ENCODE measurements at places on chromosomes 7 and 10.

- DNase-seq = peak; percentile 51
Observed at GRCh38 chr7:100875356-100875751, 451 bp downstream of the SRRT start.

- DNase-seq = no peak
Observed at GRCh38 chr10:54550016-54550415, 251.0 kb downstream of the PCDH15 start.

- no peak for DNase-seq
Observed at GRCh38 chr7:118129041-118129795, 54.7 kb upstream of the LSM8 start.

DNA sequence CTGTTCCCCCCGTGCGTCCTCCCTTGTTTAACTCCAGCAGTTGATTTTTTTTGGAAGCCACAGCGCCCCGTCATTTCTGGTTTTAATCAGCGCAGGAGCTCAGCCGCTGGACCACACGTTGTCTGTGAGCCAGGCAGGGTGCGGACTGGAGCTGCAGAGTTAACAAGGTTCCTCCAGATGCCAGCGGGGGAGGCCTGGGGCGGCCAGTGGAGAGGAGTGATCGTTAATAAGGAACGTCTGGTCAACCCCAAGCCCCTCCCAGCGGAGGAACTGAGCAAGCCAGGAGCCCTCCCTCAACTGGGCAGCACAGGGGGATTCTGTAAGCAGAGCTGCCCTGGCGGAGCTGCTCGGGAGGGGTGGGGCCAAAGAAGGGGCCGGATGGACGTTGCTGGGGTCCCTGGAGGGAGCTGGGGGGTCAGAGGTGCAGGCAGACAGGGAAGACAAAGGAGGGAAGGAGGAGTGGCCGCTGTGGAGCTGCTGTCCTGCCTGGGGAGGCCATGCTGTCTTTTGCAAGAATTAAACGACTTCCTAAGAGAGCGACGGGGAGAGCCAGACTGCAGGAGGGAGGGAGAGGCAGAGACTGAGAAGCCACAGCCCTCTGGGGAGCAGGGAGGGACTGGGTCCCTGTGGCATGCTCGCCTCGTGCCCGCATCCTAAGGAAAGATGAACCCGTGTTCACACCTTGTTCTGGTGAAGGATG is 537.1 kb upstream of the FOXK1 start:
- DNase-seq = no peak

DNA sequence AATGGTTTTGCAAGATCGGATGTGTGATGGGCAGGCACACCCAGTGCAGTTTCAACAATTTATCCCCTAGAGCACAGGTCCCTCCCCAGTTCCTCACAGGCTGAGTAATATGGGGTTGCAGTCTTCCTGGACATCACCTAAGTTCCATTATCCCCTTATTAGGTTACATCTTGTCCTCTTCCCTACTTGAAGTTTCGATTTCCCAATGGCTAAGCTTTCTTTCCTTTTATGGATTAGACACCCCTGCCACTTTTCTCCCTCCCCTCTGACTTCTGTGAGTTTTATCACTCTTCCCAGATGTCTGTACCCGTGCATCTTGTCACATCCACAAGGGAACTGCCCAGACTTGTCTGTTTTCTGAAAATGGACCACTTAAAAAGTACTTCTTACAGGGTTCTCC is 2.4 kb upstream of the NIPSNAP2 start:
- DNase-seq = no peak

DNA sequence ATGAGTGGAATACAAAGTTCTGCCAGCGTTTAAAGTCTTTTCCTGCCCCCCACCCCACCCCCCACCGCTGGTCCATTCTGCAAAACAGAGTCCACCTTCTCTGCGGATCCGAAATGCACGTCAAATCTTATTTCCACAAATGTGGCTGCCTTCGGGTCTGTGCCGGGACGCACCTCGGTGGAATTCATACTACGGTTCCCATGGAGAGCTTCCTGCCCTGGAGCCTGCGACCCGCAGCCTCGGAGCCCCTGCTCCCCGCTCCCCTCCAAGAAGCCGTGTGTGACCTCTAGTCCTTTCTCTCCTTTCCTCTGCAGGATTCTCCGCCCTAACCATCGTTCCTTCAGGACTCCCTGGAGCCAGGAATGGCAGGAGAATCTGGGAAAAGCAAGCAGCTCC is 12.5 kb upstream of the CALML5 start:
- no peak for DNase-seq

DNA sequence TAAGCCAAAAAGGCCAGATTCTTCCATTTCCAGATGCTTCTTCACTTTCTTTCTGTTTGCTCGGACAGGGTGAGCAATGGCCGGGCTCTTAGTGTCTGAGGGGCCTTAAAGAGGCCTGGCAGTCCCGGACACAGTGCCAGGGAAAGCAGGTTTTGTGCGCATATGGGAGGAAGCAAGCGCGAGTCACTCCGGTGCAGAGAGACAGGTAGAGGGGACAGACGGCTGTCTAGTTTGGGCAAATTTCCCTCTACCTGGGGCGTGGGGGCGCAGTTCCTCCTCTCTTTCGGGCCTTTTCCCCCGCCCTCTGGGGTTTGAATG is 4.7 kb downstream of the NEUROD6 start:
- no peak for DNase-seq

- DNase-seq = no peak
Observed at GRCh38 chr7:100366411-100367250, 6.7 kb upstream of the PILRA start.

DNA sequence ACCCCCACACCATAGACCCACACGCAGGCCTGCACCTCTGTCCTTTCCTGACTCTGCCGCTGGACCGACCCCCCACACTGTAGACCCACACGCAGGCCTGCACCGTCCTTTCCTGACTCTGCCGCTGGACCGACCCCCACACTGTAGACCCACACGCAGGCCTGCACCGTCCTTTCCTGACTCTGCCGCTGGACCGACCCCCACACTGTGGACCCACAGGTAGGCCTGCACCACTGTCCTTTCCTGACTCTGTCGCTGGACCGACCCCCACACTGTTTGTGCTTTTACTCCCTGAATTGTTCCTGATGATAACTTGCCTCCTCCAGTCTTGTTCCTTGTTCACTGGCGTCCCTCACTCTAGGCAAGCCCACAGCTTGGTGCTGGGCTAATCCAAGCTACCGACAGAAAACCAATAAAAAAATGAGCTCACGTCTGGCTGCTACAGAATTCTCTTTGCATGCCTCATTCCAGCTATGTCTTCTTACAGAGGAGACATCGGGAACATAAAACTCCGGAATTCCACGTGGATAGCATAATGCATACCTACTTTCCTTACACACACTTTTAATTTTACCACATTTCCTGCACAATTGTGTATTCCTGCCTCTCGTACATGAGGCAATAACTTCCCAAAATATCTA is 494.3 kb downstream of the PTPRN2 start:
- DNase-seq = no peak

DNA sequence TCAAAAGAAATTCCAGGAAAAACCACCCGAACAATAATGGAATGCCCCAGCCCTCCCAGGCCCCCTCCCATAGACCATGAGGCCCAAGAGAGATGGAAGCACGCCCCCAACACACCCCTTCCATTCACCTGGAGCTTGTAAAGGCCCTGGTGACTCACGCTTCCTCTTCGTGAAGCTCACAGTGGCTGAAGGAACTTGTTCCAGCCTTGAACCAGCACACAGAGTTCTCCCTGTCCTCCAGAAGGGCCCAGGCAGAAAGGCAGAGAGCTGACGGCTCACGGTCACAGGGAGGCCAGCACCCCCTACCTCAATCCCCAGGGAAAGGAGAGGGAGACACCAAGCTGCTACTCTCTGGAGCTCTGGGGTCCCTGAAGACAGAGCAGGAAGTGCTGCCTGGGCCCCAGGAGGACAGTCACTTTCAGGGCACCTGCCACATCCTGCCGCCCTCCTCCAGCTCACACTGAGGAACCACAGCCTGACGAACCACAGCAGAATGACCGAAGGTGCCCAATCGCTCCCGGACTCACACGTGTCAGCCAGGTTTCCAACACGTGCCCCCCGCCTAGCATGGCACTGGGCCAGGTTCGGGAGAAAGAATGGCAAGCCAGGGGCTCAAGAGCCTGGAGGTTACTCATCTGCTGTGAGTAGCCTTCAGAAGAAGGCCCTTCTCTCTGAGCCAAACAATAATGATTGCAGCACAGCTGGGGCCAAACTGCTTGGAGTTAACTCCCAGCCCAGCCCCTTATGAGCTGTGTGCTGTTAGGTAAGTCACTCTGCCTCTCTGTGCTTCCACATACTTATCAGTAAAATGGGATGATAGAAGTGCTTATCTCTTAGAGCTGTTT is 52.8 kb downstream of the DLG5 start:
- peak; percentile 30 for DNase-seq

GRCh38 chr7:126778101-126778500 is 474.6 kb downstream of the GRM8 start:
- DNase-seq = no peak

GRCh38 chr7:37415629-37416028 is 33.0 kb downstream of the ELMO1 start:
- DNase-seq = no peak

DNA sequence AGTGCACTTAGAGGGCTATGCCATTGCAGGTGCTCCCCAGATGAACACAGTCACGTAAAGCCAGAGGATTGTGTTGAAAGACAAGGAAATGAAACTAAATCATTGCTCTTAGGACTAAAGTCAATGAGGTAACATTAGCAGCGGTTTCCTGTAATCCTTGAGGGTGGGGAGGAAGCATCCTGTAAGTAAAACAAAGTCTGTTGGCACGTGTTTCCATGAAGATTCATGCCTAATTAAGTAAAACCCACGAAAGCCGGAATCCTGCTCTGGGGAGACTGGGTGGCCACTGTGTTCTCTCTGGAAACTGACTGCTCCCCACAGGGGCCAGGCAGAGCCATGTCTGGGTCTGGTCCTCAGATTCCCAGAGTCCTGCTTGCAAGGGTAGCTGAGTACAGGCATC is 18.3 kb downstream of the STEAP1B start:
- DNase-seq = peak; percentile 80

GRCh38 chr10:75681334-75681733 is 249.9 kb downstream of the LRMDA start:
- DNase-seq = no peak

- no peak for DNase-seq
Observed at GRCh38 chr10:121899727-121900126, 28.1 kb downstream of the ATE1 start.

Measured in RPMI8226 (cell line).